Activated naive CD4-positive, alpha-beta T cell (primary cell): ENCODE measurements at places on chromosomes 5 and 9.

DNA sequence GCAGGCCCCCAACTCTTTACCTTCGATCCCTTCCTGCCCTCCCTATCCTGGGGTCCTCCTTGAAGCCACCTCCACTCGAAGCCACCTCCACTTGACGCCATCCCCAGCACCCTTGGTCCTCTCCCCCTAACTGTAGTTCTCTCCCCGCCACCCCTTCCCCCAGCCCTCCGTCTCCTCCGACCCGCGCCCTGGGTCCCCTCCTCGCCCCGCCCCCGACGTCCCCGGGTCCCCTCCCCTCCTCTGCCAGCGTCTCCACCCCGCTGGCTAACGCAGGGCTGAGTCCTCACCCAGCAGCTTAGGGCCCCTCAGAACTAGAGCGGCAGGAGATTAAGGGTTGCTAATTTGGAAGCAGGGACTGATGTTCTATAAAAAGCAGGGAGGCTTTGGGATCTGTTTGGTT, 30.6 kb upstream of the ANKRD33B start:
- DNase-seq: no peak

DNA sequence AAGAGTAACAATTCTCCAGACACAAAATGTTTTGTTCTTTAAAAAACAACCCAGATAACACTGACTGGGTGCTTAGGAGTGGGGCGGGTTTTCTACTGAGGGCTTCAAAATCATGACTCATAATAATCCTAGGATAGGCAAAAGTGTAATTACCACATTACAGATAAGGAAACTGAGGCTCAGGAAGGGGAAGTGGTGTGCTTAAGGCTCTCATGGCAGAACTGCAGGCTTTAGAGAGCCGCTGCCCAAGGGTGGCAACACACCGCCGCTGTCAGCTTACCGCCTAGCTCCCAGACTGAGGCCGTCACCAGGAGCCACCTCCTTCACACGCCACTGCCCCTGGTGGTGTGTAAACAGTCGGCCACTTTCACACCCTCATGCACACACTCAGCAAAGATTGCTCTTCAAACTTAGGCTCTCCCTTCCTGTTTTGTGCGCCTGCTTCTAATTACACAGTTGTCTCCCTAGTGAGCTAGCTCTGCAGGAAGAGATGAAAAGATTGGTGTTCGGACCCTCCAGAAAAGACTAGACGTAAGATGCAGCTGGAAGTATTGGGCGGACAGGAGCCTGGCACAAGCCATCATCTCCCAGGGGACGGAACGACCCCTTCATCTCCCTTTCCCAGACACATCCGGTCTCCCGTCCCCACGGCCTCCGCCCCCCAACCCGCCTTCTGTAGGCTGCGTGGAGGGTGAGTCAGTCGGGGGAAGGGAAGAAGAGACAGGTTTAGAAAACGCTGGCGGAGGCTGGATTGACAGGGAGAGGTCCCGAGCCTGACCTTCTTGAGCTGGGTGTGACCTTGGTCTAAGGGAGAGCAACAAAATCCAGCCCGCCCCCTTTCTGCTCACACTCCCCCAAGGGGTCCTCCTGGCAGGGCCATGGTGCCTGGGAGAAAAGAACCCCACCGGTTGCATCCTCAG, 162.7 kb downstream of the SYK start:
- no peak for DNase-seq

- no peak for DNase-seq
Measured at GRCh38 chr5:106601620-106602019, 1069.1 kb downstream of the EFNA5 start.

DNA sequence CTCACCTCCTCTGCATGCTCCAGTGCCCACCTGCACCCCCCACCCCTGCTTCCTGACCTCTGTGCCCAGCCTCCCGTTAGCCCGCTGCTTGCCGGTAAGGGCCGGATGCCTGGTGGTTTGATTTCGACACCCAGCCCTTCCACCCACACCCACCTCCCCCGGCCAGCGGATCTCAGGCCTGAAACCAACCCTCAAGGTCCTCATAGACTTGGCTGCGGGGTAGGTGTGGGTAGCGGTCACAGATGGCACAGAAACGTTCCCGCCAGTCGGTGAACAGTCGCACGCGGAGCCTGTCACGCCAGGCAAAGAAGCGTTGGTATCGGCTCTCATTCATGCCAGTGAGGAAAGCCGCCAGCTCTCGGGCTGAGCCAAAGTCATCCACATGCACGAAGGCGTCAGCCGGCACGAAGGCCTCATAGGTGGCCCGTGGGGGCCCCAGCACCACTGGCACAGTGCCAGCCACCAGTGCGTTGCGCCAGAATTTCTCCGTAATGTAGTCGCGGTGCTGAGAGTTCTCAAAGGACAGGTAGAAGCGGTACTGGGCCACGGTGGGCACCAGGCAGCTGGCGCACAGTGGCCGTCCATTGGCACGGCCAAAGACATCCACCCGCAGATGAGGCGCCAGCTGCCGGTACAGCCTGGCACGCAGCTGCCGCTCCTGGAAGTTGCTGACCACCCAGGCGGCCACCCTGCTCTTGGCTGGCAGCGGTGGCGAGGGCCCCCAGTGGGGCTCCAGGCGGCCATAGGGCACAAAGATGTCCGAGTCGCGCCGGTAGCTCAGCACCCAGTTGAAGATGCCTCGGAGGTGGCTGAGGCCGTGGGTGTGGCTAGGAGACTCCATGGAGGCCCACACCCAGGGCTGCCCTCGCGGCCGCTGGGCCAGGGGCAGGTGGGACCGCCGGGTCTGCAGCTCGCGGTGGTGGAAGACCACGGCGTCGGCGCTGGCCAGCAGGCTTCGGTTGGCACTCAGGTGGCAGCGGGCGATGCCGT, 1.1 kb downstream of the FUT7 start:
- DNase-seq: no peak

- no peak for DNase-seq
Measured at GRCh38 chr9:135080286-135081263, 6.9 kb upstream of the OLFM1 start.

GRCh38 chr9:7500521-7500920, 299.1 kb downstream of the DMAC1 start:
- no peak for DNase-seq

DNA sequence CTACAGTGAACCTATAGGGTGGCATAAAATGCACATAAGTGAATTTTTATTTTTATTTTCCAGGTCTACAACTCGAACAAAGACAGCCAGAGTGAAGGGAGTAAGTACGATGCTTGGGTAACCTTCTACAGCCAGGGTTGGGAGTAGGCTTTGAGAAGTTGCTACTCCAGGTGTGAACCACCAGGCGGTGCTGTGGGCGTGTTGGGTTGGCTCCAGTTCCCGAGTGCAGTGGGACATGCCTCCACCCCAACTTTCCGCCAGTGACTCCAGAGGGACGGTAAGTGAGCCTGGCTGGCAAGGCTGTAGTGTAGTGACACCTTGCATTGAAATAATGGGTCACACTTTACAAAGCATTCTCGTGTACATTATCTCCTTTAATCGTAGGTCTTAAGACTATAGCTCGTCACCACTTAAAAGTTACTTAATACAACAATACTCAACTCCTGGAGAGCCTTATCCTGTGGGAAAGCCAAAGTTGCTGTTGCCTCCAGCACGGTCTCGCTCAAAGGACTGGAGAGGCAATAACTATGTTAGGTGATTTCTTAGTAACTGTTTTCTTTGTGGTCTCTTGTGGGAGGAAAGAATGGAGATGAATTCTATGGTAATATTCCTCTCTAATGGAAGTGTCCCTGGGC, 244.0 kb downstream of the ARHGAP26 start:
- DNase-seq: no peak

- no peak for DNase-seq
Measured at GRCh38 chr5:116343961-116344360, 230.7 kb downstream of the SEMA6A start.

DNA sequence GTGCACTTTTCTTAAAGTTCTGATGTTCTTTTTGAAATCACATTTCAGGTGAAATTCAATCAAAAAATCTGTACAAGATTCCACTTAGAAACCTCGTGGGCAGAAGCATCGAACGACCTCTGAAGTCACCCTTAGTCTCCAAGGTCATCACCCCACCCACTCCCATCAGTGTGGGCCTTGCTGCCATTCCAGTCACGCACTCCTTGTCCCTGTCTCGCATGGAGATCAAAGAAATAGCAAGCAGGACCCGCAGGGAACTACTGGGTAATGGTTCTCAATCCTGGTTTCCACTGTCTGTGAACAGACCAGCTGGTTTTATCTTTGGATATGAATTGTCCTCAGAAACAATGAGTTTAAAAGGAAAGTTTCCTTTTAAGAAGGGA, 8.1 kb upstream of the SLC2A8 start:
- DNase-seq: no peak

DNA sequence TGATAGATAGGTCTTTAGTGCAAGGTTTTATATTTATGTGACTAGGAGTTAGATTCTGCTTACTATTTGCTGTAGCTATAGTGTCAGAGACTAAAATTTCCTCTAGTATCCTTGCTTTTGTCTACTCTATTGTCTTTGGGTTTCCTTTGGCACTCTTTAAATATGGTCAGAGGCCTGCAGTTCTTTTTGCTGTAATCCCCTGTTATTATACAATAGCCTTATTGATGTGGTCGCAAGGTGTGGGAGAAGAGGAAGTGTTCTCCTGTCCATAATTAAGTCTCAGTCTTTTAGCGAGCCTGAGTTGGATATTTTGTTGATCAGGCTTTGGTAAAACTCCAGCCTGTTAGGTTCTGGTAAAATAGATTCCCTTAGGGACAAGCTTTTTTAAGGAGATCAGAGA, 34.9 kb downstream of the LURAP1L start:
- DNase-seq: no peak

DNA sequence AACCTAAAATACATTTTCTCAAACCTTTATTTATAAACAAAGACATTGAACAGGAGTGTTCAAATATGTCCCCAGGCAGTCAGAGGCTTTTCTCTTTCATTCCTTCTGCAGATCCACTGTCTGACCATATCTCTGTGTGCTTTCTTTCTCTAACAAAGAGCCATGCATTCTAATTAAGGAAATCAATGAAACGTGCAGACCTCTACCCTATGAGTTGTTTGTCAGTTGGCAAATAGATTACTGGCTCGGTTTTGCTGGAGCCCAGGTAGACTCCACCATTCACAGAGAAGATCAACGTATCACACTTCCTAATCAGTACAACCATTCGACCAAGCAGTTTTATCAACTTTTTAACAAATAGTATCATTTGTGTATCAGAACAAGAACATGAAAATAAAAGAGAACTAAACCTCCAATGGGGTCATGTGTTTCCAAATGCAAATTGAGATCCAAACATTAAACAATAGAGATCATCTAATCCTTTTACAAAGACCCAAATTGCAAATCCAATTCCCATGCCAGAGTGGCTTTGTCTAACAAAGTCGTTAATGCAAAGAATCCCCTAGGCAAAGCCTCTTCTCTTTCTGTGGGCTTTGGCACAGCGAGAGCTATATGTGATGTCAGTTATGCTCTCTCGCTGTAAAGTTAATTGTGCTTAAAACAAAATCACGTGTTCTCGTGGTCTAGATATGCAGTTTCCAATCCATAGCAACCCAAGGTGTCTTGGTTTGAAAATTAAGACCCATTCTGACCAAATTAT, 16.8 kb downstream of the KLF4 start:
- no peak for DNase-seq

GRCh38 chr5:32413466-32414263, 30.9 kb downstream of the ZFR start:
- no peak for DNase-seq

DNA sequence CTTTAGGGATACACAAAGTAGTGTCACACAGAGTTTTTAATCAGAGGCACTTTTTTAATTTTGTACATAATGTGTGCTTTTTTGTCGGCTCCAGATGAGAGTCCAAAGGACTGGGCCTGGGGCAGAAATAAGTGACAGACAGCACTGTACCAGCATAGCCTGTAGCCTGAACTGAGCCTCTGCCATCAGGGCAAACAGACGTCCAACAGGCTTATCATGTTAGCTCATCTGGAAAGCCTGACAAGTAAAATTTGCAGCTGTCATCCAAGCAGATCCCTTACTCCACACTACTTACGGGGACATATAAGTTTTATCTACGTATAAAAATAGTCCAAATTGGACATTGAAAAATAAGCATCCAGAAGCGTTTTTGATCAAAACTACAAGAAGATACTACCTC, 233.1 kb upstream of the GAS1 start:
- no peak for DNase-seq

DNA sequence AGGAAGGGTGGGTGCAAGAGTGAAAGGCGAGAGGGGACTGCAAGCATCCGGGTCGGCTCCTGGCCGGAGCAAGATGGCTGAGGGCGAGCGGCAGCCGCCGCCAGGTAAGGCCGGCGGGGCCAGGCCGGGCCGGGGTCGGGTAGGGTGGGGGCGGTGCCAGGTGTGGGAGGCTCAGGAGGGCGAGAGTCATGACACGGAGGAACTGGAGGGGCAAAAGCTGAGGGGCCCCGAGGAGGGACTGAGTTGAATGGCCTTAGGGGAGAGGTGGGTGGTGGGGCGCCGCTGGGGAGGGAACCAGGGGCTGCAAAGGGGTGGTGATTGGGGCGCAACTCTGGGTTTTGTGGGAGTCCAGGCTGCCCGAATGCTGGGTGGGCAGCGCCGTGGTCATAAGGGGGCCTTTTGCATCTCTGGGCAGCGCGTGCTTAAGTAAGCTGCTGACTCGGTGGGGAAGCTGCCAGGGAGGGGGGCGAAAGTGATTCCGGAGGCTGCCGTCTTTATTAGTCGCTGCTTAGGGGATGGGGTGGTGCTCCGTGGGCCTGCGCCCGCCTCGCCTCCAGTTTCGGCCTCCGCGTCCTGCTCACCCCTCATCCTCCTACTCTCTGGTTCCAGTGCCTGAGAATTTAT, 425 bp downstream of the PTPA start:
- no peak for DNase-seq

DNA sequence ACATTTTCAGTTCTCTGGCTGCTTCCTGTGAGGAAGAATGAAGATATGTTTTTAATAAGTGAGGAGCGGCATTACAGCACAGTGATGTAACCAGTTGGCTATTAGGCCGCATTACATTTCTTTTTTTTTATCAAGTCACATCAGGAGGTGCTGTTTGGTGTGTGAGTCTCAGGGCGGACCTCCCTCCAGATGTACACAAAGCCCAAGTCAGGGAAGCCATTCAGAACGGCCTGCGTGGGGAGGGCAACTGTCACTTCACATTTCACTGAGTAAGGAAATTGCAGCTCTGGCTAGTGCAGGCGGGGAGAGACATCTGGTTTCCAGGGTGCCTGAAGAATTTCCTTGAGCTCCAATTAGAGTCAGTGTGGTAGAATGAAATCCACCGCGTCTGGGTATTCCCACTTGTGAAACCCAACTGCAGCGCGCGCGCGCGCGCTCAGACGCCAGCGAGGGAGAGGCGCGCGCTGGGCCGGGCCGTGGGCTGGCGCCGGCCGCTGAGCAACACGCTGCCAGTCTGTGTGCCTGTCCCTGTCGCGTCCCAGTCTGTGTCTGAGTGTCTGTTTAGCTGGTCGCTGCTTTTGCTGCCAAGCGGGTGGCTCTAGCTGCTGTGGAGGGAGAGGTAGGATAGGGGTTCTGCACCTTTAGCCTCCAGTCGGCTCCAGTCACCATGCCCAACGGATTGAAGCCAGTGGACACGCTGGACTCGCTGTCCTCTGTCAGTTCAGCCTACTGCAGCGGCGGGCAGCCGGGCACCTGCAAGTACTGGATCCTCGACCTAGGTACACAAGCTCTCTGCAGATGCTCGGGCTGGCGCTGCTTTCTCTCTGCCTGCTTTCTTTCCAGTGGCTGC, 140.8 kb upstream of the OTULINL start:
- no peak for DNase-seq
